ENCODE measurements at places on chromosomes 7 and 10.

DNA sequence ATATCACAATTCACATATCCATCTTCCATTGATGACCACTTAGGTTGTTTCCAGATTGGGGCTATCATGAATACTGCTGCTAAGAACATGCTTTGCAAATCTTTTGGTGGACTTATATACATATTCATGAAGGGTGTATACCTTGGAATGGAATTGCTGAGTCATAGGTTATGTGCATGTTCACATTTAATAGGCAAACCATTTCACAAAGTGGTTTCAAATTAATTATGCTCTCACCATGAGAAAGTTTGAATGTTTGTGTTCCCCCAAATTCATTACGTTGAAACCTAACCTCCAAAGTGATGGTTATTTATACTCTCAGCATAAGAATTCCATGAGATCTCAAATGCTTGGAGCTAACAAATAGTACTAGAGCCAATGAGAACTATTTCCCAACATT lies 86.4 kb downstream of the VPS41 start:
- DNase-seq: no peak

GRCh38 chr10:113187063-113187777 lies 237.2 kb downstream of the TCF7L2 start:
- no peak for DNase-seq

DNA sequence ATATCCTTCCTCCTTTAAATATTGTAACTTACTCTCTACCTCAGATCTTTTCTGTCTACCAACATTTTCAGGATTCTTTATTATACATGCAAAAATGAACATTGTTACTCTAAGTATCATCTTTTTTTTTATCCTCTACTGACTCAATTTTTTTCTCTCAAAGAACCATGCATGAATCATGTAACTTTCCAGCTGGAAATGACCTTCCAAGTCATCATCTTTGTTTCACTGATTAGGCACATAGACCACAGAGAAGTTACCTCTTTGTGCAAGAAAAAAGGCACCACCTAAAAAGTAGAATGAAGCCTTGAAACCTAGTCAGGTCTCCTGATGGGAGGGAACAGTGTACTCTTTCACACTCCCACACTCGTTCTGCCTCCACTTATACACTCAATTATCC lies 234.9 kb downstream of the HGF start:
- DNase-seq: no peak

- no peak for DNase-seq
Observed at GRCh38 chr7:1114088-1114487, 26.2 kb downstream of the GPER1 start.

- no peak for DNase-seq
Observed at GRCh38 chr10:97551271-97551670, 21.3 kb upstream of the ANKRD2 start.

- no peak for DNase-seq
Observed at GRCh38 chr10:65943451-65943850, 982.4 kb upstream of the LRRTM3 start.

GRCh38 chr7:44278451-44279161 lies 46.8 kb downstream of the CAMK2B start:
- DNase-seq: no peak

- DNase-seq: no peak
Observed at GRCh38 chr7:2080060-2080387, 152.7 kb downstream of the MAD1L1 start.

GRCh38 chr10:14727465-14727864 lies 47.2 kb downstream of the FAM107B start:
- DNase-seq: no peak

GRCh38 chr10:4771554-4772201 lies 54.3 kb upstream of the AKR1E2 start:
- DNase-seq: no peak

DNA sequence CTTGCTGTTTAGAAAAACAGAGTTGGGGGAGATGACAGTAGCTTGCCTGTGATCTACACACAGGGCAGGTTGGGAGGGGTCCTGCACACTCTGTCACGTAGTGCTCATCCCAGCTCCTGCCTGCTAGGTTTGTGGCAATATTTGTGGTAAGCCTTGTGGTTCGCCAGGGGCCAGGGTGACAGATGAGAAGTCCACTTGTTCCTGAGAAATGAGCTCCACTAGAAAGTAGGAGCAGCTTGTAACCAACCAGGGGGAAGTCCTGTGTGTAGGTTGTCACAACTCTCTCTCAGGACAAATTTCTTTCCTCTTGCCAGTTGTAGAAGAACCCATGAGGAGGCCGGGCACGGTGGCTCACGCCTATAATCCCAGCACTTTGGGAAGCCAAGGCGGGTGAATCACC lies 147.0 kb downstream of the TCF7L2 start:
- DNase-seq: no peak

GRCh38 chr7:18974803-18975202 lies 142.6 kb downstream of the TWIST1 start:
- no peak for DNase-seq

GRCh38 chr10:54368984-54369383 lies 432.0 kb downstream of the PCDH15 start:
- DNase-seq: no peak

GRCh38 chr7:106056513-106057203 lies 55.5 kb downstream of the SYPL1 start:
- peak; percentile 61 for DNase-seq

GRCh38 chr7:27678617-27679260 lies 16.1 kb upstream of the HIBADH start:
- DNase-seq: no peak

- no peak for DNase-seq
Observed at GRCh38 chr7:92635538-92635937, 45.3 kb upstream of the FAM133B start.

Measured in effector CD4-positive, alpha-beta T cell (primary cell).